ENCODE measurements at places on chromosomes 11 and 22. TPM values are rescaled to one million over a fixed set of nuclear protein-coding genes. Genes with fewer than 3 reads are reported as not detected.

DNA sequence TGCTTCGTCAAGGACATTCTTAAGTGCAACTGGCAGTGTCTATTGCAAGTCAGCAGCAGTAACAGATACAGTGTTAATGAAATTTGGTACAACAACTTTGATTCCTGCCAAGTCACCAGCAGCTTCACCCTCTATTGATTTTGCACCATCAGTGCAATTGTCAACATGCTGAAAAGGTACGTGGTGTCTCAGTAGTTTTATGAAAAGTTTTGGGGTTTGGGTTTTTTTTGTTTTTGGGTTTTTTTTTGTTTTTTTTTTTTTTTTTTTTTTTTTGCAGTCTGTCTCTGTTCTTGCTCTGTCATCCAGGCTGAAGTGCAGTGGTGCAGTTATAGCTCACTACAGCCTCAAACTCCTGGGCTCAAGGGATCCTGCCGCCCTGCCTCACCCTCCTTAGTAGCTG, 19.1 kb upstream of the GRIK4 start:
- DNase-seq = no peak
- H3K27me3 ChIP-seq = peaks cover 7% of the 10 kb centered on the region
- H3K27ac ChIP-seq = no peak overlapping the region
- no peak overlapping the region for H3K4me3 ChIP-seq

- no peaks in the 10 kb centered on the region for H3K4me1 ChIP-seq
- no peak overlapping the region for H3K27ac ChIP-seq
- H3K4me3 ChIP-seq = no peak overlapping the region
- peaks cover 18% of the 10 kb centered on the region for H3K27me3 ChIP-seq
- H3K36me3 ChIP-seq = no peaks in the 10 kb centered on the region
Measured at GRCh38 chr11:77501758-77502157, 27.9 kb upstream of the PAK1 start.

DNA sequence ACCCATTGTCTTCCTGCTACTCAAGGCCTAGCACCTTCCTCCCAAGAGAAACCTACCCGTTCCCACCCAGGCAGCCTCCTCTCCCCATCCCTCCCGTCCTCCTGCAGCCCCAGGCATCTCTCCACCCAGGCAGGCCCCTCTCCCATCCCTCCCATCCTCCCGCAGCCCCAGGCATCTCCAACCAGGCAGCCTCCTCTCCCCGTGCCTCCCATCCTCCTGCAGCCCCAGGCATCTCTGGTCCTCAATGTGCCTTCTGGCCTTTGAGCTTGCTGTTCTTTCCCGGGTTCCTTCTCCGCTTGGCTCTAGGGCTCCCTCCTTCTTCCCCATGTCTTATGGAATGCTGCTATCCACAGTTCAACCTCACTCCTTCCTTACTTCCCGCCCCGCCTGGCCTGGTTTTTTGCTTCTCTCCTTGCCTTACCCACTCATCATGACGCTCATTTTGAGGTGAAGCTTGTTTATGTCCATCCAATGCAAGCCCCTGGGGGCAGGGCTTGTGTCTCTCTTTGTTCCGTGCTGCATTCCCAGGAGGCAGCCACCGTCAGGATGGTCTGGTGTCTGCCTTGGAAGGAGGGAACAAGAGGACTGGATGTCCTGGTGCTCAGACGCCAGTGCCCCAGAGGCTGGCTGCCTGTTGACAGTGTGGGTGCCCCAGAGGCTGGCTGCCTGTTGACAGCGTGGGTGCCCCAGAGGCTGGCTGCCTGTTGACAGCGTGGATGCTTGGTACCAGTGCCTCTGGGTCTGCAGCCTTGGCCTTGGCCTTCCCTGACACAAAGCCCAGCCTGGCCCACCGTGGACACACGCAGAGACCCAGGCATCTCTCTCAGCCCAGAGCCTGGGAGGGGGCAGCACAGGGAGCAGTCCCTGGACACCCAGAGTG, 815.7 kb downstream of the BRD1 start:
- H3K36me3 ChIP-seq = no peaks in the 10 kb centered on the region
- H3K4me1 ChIP-seq = no peaks in the 10 kb centered on the region
- no peak overlapping the region for H3K27ac ChIP-seq
- no peaks in the 10 kb centered on the region for H3K27me3 ChIP-seq
- no peak for DNase-seq

GRCh38 chr11:58525037-58525614, 17.2 kb upstream of the OR5B21 start:
- H3K27ac ChIP-seq = peak overlapping the region; percentile 77
- peaks cover 37% of the 10 kb centered on the region for H3K4me1 ChIP-seq
- peak overlapping the region; percentile 74 for H3K4me3 ChIP-seq
- H3K27me3 ChIP-seq = no peaks in the 10 kb centered on the region
- H3K36me3 ChIP-seq = peaks cover 24% of the 10 kb centered on the region

EHF gene
- total RNA-seq = not detected

CNTF gene
- total RNA-seq = 4.1 TPM

Data from activated T-helper 1 cell treated with anti-CD3 and anti-CD28 coated beads, Interleukin-12 subunit alpha, Interleukin-12 subunit beta, Interleukin-2, Interleukin-4 antibody, amounts not matched to agents 30 ng/mL and 10 ng/mL and 1 ng/mL, durations not matched to agents 14 hours and 24 hours and 36 hours (primary cell).